ENCODE measurements at places on chromosomes 11 and 22. TPM values are rescaled to one million over a fixed set of nuclear protein-coding genes. Genes with fewer than 3 reads are reported as not detected.

GRCh38 chr11:75862437-75862836 is 47.4 kb downstream of the UVRAG start:
- no peak for DNase-seq

- no peak for DNase-seq
Measured at GRCh38 chr11:910044-910588, 494 bp downstream of the CHID1 start.

DNA sequence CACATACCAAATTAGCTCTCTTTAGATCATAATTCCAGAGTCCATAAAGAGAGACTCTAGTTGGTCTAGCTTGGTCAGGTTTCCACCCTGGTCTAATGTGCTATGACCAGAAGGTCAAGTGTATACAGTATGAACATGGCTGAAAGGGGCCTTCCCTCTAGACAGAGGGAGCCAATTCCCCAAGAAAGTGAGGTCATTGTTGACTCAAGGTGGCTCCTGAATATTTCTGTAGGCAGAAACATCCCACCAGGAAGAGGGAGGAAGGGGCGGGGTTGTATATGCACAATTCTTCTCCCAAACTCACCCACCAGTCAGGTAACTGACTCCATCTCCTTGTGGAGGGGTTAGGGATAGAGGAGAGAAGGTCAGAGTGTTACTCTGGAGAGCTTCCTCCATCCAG is 281.8 kb upstream of the PLET1 start:
- DNase-seq = no peak

DNA sequence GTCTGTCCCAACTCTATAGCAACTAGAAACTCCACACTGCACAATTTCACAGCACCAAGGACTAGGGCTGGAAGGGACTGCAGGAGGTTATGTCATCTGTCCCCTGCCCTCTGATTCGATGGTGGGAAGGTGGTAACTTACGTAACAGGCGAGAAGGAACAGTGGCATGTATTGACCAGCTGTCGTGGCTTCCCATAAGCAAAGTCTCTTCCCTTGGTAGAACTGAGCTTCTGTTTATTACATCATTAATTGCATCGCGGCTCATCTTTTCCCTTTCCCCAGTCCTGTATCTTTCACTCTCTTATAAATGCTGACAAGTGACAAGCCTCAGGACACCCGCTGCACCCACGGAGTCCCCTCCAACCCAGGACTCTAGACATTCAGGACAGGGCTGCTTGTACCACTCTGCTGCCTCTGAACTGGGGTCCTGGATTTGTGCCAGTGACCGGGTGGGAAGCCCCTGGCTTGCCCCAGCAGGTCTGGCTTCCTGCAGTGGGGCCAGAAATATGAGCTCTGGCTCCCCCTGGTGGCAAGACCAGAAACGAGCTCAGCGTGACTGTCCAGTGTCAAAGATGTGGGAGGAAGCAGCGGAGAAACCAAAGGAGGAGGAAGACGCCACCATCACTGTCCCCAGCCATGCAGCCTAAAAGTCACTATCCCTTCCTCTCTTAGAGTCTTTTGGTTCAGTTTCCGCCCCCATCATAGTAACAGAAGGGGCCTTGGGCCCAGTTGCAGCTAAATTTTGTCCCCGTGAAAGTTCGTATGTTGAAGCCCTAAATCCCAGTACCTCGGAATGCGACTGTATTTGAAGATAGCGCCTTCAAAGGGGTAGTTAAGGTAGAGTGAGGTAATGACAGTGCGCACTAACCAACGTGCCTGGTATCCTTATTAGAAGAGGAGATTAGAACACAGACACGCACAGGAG is 84.5 kb downstream of the ISX start:
- peak; percentile 80 for DNase-seq

- DNase-seq = no peak
Measured at GRCh38 chr11:64902102-64902900, 14.7 kb downstream of the ATG2A start.

DNA sequence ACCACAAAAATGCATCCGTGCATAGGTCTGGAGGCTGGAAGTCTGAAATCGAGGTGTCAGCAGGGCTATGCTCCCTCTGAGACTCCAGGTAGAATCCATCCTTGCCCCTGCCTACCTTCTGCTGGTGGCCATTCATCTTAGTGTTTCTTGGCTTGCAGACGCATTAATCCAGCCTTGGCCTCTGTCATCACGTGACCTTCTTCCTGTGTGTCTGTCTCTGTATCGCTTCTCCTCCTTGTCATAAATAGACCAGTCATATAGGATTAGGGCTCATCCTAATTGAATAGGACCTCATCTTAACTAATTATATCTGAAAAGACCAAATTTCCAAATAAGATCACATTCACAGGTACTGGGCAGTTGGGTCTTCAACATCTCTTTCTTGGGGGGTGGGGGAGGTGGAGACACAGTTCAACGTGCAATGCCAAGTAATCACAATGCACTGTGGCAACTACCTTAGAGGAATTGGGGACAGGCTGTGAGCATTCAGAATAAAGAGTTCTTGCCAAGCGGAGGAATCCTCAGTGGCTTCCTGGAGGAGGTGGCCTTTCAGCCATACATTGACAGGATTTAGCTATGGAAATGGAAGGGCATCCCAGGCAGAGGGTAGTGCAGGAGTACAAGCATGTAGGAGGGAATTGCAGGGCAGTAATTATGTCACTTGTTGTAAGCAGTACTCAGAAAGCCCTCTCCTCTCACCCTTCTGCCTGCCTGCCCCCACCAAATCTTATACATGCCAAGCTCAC is 96.2 kb upstream of the SYT13 start:
- DNase-seq = no peak

- DNase-seq = peak; percentile 46
Measured at GRCh38 chr11:123069908-123070821, 8.2 kb upstream of the HSPA8 start.

- no peak for DNase-seq
Measured at GRCh38 chr11:97722065-97722464, 1298.7 kb upstream of the CNTN5 start.

GRCh38 chr22:38952281-38952993 is 5.0 kb upstream of the APOBEC3A start:
- DNase-seq = no peak

- no peak for DNase-seq
Measured at GRCh38 chr11:61542705-61543104, 34.2 kb downstream of the LRRC10B start.

GRCh38 chr11:26121466-26121865 is 210.5 kb upstream of the ANO3 start:
- DNase-seq = no peak

GRCh38 chr11:18709414-18709813 is 10.8 kb downstream of the TMEM86A start:
- DNase-seq = no peak

DNA sequence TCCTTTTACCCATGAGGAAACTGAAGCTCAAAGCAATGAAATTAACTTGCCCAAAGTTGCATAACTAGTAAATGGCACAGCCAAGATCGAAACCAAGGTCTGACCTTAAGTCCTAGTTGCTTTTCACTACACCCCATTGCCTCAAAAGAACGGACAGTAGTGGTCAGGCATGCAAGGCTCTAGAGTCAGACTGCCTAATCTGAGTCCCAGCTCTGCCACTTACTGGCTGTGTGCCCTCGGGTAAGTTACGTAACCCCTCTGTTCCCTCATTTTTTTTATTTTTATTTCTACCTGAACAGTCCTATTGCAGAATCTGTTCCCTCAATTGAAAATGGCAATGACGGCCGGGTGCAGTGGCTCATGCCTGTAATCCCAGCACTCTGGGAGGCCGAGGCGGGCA is 9.6 kb downstream of the CYB561A3 start:
- no peak for DNase-seq

- DNase-seq = peak; percentile 79
Measured at GRCh38 chr11:64357904-64358535, 942 bp upstream of the RPS6KA4 start.

GRCh38 chr11:82505379-82505778 is 228.3 kb downstream of the FAM181B start:
- DNase-seq = no peak

DNA sequence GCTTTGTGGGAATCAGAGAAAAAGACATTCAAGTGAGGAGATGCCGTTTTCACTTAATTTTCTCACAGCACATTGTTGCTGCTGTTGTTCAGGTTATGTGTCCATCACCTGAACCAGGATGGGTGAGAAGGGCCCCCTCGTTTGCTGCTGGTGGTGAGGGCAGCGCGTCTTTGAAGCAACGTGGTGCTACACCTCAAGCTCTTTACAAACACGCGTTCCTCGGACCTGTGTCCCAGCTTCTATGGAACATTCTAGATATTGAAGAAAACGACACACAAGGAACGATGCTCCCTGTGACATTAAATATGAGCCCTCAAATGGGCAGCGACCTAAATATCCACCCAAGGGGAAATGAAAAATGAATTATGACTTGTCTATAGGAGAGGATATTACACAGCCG is 418.6 kb downstream of the MN1 start:
- DNase-seq = no peak

DNA sequence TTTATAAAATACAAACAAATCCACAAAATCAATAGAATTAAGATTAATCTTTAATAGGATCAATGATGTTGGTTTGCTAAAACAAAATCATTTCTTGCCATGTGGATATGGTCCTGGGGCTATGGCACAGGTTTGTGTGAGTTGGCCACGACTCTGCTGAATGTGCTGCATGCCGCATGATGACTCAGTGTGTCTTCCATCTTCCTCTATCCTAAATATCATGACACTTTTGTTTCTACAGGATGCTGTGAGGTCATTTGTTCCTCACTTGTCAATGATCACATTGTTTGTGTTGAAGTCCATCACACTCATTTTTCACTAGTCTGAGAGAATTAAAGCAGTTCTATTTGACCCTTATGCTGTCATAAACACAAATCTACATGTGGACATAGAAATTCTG is 167.2 kb upstream of the ZBED5 start:
- no peak for DNase-seq

DNA sequence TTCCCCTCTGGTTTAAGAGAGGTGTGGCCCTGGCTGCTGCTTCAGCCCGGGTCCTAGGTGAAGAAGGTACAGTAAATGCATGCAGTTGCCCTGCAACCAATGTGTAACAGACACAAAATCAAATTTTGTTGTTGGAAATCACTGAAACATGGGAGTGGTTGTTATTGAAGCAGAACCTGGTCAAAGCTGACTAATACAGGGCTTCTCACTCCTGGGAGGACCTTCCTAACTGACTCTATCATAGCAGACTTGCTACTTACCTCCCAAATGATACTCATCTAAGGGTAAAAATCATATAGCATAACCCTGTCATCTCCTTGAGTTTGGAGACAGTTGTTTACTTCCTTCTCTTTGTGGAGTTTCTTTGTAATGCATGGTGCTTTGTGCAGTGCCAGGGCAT is 52.6 kb downstream of the SLC1A2 start:
- DNase-seq = no peak

DNA sequence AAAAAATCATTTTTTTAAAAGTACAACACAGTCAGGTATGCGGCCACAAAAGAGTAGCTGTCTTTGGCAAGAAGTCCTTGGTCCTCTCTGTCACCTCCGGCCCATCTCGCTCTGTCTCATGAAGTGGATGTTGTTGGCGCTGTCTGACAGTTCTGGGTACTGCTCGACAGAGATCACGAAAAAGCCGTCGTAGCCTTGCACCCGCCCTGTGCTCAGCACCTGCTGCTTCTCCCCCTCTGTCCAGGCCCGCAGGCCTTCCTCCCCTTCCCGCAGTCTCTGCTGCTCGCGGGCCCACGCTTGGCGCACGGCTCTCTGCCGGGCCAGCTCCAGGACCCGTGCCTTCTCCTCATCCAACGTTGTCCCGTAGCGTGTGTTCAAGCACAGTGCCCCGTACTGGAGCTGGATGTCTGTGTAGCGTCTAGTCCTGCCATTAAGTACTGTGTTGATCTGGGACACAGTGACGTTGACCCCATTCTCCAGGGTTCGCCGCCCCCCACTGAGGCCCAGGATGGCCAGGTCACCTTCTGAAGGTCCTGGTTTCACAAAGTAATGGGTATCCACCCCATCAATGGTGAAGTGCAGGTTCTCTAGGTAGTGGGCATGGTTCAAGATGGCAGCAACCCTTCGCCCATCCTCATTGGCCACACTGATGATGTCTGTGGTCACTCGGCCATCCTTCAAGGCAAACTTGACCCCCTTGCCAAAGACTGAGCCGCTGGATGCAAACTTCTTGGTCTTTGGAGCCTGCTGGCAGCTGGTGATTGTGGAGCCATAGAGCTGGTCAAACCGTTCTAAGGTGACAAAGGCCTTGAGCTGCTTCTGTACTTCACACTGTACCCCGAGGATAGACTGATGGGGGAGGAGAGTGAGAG is 83.5 kb upstream of the NARS2 start:
- DNase-seq = no peak

The RRP7A gene
- 104 TPM for total RNA-seq

The CSKMT gene
- 35.2 TPM for total RNA-seq

The UBQLNL gene
- 0.26 TPM for total RNA-seq

The LRRC74B gene
- total RNA-seq = not detected
